ENCODE measurements at places on chromosomes 7 and 10. TPM values are rescaled to one million over a fixed set of nuclear protein-coding genes. Genes with fewer than 3 reads are reported as not detected.

ECD gene
- total RNA-seq = 31.6 TPM

CPA2 gene
- total RNA-seq = not detected

TEX36 gene
- not detected for total RNA-seq

OR6V1 gene
- not detected for total RNA-seq

APBB1IP gene
- total RNA-seq = 6.3 TPM

CYP3A4 gene
- total RNA-seq = not detected

AOAH gene
- not detected for total RNA-seq

SEMA3D gene
- 2.6 TPM for total RNA-seq

TEX47 gene
- not detected for total RNA-seq

AOC1 gene
- not detected for total RNA-seq

LEP gene
- not detected for total RNA-seq

OPN4 gene
- not detected for total RNA-seq

TMEM184A gene
- not detected for total RNA-seq

GARIN1A gene
- total RNA-seq = 1.5 TPM

PLA2G12B gene
- not detected for total RNA-seq

SIRT1 gene
- 12.6 TPM for total RNA-seq

BRAF gene
- 25.6 TPM for total RNA-seq

MBL2 gene
- not detected for total RNA-seq

GIMAP1 gene
- not detected for total RNA-seq

ARMC10 gene
- 45.4 TPM for total RNA-seq

MET gene
- 12.6 TPM for total RNA-seq

HMX3 gene
- total RNA-seq = not detected

CCDC7 gene
- 13.1 TPM for total RNA-seq

TMEM196 gene
- not detected for total RNA-seq

COL1A2 gene
- 9,631 TPM for total RNA-seq

ANLN gene
- total RNA-seq = 15.7 TPM
